ENCODE measurements at places on chromosomes 5 and 9.
A peak's percentile ranks its signal among the peaks of the same experiment; 100 is the strongest.

DNA sequence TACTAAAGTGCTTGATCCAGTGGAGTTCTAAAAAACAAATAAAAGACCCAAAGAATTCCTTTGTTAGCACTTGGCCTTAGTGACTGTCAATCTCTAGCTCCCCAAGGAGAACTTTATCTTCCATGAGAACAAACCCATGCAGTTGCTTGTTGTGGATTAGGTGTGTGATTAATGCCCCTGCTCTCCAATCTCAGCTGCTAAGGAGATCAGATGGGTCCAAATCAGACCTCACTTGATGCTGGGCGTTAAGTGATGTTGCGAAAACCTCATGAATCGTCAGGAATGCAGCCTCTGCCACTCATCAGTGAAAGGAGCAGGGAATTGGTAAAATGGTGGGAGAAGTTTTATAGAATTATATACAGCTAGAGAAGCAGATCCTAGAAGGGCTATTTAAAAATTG is 133.7 kb downstream of the DMAC1 start:
- DNase-seq: no peak

- peak; percentile 85 for DNase-seq
Observed at GRCh38 chr5:141245250-141245717, at the start of gene PCDHB15. PCDHB15 (plus strand) TSS chr5:141245395; CDS start chr5:141245579, 184 bp downstream.

DNA sequence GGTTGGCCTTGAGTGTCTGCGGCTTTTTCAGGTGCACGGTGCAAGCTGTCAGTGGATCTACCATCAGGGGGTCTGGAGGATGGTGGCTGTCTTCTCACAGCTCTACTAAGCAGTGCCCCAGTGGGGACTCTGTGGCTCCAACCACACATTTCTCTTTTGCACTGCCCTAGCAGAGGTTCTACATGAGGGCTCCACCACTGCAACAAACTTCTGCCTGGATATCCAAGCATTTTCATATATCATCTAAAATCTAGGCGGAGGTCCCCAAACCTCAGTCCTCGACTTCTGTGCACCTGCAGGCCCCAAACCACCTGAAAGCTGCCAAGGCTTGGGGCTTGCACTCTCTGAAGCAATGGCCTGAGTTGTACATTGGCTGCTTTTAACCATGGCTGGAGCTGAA is 601.5 kb downstream of the MTRR start:
- DNase-seq: no peak

DNA sequence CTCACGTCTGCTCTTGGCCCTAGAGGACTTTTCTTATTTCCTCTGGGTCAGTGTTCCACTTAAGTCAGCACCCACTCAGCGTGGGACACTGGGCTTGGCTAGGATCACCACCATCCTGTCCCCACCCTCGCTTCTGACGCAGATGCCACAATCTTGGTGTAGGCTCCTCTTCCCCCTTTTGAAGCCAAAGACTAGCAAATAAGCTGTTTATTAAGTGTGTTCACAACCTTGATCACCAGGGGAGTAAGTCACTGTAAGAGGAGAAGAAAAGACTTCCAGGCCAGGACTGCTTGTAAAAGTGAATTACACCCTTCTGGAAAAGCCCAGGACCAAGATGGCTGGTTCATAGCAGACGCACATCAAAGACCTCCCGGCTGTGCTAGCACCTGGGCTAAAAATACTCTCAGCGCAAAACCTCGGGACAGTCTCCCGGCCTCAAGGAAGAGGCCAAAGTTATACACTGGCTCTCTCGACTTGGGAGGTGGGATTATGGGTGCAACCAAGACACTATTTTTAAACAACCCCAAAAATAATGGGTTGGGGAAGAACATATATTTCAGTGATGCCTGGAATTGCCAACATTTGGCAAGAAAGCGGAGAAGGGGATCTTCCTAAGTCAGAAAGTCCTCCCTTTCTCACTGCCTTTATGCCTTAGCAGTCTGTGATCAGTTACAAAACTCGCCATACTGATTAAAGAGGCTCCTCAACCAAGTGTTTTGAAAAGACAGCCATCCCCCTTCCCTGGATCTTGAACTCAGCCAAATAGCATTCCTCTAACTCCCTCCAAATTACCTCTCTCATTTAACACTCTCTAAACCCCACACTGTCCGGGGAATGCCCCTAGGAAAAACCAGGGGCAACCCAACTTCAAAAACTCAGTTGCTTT is 69.4 kb downstream of the RAPGEF1 start:
- DNase-seq: no peak

GRCh38 chr5:131459216-131459615 is 175.8 kb downstream of the RAPGEF6 start:
- DNase-seq: no peak

DNA sequence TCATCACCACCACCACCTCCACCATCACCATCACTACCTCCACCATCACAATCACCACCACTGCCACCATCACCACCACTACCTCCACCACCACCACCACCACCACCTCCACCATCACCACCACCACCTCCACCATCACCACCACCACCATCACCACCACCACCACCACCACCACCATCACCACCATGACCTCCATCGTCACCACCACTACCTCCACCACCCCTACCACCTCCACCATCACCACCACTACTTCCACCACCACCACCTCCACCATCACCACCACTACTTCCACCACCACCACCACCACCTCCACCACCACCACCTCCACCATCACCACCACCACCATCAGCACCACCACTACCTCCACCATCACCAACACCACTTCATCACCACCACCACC is 23.5 kb upstream of the ADCY2 start:
- DNase-seq: no peak

DNA sequence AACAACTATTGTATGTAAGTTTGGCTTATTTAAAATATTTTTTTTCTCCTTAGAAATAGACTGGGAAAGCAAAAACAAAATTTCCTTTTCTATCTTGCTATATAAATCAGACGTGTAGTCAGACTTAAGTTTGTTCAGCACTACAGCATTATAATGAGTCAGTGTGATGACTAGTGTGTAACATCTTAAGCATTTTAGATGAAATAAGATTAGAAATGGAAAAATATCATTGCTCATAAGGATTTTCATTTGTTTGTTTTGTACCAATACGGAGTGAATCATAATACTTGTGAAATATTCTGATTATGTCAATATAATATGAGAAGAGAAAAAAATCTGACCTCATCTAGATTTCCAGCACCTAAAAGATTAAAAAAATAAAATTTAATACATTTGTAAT is 64.7 kb upstream of the RICTOR start:
- DNase-seq: no peak

- DNase-seq: no peak
Observed at GRCh38 chr9:95771556-95772246, 103.8 kb upstream of the ERCC6L2 start.

DNA sequence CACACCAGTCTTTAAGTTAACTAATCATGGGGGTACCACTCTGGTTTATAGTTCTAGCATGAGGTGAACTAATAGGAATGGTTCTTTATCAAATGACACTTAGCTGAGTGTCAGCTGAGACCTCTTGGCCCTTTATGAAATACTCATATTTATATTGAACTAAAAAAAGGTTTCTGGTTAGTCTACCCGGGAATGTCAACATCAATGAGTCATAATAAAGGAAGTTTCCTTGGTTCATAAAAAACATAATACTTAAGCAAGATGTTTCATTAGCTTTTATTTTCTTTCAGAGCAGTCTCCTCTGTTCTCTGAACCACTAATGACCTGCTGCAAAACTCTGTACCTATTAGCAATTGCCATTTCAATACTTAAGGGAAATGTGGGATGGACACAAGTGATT is 13.7 kb downstream of the DAB2 start:
- DNase-seq: no peak

DNA sequence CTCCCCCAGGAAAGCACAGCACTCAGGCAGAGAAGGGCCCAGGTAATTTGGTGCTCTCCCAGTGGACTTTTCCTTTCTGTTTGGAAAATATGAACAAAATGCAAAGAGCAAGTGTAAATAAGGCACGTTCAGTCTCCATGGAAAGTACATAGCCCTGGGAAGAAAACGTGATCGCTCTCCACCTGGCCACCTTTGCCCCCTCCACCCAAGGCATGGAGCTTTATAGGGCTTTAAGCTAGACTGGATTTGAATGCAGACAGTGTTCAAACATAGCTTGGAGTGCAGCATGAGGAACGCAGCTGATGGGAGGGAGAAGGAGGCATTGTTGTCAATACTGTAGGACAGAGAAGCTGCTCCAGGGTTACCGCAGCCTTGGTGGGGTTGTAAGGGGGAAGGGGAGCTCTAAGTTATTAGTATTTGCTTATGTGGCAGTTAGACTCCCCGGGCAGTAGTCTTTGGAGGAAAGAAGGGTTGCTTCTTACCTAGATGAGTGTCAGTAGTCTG is 500.2 kb downstream of the SPOCK1 start:
- no peak for DNase-seq

GRCh38 chr5:124285071-124285470 is 461.4 kb downstream of the ZNF608 start:
- no peak for DNase-seq

DNA sequence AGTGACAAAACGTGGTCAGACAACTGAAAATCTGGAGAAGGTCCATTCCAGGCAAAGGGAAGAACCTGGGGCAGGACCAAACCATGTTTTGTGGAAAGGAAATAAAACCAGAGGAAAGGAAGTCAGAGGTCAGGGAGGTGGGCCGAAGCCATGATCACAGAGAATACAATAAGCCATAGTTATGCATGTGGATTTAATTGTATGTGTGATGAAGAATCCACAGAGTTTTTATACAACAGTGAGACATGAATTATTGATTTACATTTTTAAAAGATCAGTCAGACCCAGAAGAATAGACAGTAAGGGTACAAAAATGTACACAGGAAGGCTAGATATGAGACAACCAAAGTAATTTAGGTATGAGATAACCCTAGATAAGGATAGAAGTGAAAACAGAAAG is 20.8 kb downstream of the TTC33 start:
- no peak for DNase-seq

- DNase-seq: no peak
Observed at GRCh38 chr5:57302643-57303042, 128.8 kb downstream of the GPBP1 start.

- DNase-seq: no peak
Observed at GRCh38 chr9:88391236-88391635, 3.0 kb downstream of the SPIN1 start.

GRCh38 chr5:41869151-41869723 is 988 bp downstream of the OXCT1 start:
- peak; percentile 55 for DNase-seq

DNA sequence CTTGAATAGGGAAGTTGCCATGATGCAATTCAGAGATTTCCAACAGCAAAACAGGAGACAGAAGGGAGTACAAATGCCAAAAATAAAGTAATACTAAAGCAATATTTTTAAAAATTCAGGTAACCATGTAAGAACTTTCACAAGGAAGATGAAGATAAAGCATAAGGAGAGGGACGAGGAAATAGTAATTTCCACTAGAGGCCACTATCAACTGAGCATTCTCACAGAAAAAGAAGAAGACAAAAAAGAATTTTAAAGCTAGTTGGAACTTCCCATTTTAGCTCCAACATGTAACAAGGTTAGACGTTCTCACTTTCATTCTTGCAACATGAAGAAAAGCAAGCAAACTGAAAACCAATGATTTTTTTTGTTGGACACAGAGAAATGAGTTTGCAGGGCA is 779.9 kb upstream of the CDH6 start:
- DNase-seq: no peak

- DNase-seq: no peak
Observed at GRCh38 chr5:15852217-15852616, 327.4 kb downstream of the MARCHF11 start.

- DNase-seq: no peak
Observed at GRCh38 chr5:31596354-31596753, 42.6 kb upstream of the PDZD2 start.

DNA sequence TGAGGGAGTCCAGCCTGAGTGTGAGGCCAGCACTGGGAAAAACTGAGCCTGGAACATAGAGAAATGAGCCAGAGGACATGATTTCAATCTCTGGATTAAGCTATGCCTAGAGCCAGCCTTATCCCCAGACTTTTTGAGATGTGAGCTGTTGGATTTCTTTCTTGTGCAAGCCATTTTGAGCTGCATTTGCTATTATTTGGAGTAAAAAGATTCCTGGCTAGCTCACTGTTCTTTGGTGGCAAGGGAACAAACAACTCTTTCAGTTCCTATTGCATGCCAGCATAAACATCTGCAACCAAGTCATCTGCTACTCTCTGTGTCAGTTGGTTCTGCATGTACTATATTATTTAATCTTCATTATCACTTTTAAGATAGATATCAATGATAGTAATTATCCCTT is 70.1 kb upstream of the MAN2A1 start:
- DNase-seq: no peak

DNA sequence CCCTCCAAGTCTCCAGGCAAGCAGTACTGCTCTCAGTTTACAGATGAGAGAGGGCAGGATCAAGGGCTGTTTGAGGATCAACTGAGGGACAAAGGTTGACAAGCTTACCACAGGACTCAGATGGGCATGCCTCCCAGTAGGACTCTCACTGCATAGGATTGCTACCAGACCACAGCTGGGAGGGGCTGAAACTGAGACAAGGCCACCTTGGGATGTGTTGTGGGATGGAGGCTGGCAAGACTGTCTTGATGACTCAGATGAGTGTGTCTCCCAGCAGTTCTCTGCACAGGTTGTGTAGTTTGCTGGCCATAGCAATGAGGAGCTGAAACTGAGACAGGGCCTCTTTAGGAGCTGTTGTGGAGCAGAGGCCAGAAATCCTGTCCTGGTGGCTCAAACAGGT is 222.2 kb upstream of the IRX1 start:
- DNase-seq: no peak

- DNase-seq: no peak
Observed at GRCh38 chr9:19032406-19032805, 603 bp downstream of the SAXO1 start.

GRCh38 chr5:58466939-58467338 is 7.1 kb upstream of the PLK2 start:
- DNase-seq: peak; percentile 23

- DNase-seq: no peak
Observed at GRCh38 chr9:33080534-33080933, 4.1 kb upstream of the SMU1 start.

GRCh38 chr5:7225826-7226225 is 170.1 kb upstream of the ADCY2 start:
- no peak for DNase-seq

GRCh38 chr9:127131871-127132270 is 9.4 kb upstream of the ANGPTL2 start:
- no peak for DNase-seq

DNA sequence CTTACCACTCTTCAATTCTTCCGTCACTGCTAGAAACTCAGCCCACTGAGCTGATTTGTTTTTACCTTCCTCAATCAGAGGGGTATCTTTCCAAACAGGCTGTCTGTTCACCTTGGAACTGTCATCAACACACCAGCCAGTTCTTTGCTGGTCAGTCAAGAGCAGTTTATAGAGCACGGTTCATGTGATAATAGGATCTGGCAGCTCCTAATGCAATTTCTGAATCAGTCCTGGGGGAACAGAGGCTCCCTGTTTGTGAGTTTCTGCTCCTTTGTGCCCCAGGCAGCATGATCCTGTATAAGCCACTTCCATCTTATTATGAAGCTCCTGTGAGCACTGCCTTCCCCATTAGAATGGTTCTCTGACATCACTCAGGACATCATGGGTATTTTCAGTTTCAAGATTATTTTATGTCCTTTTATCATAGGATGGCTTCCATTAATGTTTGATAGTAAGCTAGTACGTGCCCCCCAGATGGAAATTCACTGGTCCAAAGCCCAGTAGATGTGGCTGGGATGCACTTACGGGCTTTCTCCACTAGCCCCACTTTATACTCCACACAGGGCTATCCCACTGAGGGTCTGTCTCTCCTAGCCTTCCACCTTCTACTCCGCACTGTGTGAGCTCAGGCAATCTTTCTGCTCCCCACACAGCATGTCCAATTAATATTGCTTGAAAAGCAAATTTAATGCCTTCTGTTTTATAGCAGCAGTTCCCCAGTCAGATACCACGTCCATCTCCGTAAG is 85.5 kb upstream of the SPIN1 start:
- no peak for DNase-seq

GRCh38 chr9:87546704-87547103 is 49.0 kb downstream of the DAPK1 start:
- DNase-seq: no peak

All from WTC11 (cell line).